Gastroesophageal sphincter (tissue), 4 donors: ENCODE measurements at places on chromosomes 16 and 17. TPM values are rescaled to one million over a fixed set of nuclear protein-coding genes. Genes with fewer than 3 reads are reported as not detected.

DNA sequence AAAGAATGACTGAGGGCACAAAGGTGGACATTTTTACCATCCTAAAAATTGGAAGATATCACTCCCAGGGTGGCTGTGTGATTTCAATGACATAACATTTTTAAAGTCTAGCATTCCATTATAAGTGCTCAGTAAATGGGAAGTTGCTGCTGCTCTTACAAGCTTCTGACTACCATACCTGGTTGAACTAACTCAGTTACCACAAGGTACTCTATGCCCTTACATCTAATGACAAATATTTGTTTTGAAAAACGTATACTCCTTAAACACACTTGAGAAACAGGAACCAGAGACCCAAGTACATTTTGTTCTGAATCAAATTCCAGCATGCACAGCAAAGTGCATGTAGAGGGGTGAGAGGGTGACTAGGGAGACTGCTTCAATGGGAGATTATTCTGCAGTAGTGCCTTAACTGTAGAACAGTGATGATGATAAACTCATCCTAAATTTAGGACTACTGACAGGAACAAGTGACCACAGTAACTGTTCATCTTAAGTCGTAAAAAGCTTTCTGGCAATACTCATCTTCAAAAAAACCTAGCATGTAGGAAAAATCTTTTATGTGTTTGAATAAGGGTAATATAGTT is 83.5 kb downstream of the KANSL1 start:
- no peaks in the 10 kb centered on the region for H3K36me3 ChIP-seq
- peaks cover 32% of the 10 kb centered on the region for H3K4me1 ChIP-seq
- no peak overlapping the region for H3K27ac ChIP-seq
- no peak overlapping the region for H3K4me3 ChIP-seq
- ATAC-seq = no peak

DNA sequence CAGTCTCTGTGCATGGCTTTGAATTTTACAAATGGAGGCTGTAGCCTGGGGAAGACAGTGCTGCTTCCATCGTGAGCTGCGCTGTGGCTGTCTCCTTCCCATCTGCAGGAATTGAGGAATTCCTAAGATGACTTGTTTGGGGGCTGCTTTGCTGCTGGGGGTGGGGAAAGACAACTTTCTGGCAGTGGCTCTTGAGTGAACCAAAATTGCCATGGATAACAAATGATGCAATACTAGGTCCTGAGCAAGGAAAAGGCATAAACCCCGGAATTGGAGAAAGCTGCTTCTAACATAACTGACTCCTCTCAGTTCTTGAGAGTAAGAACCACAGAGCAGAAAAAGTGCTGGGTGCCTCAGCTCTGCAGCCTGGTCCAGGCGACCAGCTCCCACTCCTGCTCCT is 245.0 kb upstream of the RPL38 start:
- H3K4me3 ChIP-seq = no peak overlapping the region
- ATAC-seq = no peak
- H3K27ac ChIP-seq = no peak overlapping the region
- H3K4me1 ChIP-seq = no peaks in the 10 kb centered on the region
- H3K27me3 ChIP-seq = peaks cover 33% of the 10 kb centered on the region
- H3K36me3 ChIP-seq = no peaks in the 10 kb centered on the region

DNA sequence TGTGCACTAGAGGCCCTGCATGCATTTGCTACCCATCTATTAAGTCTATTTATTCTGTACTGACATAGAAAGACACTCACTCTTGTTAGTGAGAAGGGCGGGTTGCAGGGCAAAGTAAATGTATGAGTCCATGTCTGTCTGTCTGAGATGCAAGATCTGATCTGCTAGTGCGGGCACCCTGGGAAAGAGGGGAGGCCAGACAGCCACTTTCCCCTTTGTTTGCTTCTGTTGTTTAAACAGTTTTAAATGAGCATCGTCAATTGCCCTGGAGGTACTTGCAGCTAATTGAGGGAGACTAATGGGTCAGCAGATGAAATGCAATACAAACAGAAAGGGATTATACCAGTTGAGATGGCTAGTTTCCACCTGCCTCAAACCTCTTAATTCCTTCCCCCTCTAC is 24.9 kb downstream of the SCNN1G start:
- no peak overlapping the region for H3K4me3 ChIP-seq
- no peak overlapping the region for H3K27ac ChIP-seq
- H3K27me3 ChIP-seq = peaks cover 38% of the 10 kb centered on the region
- H3K36me3 ChIP-seq = no peaks in the 10 kb centered on the region
- ATAC-seq = no peak

Gene DDX52
- total RNA-seq = 18.5 TPM

- H3K27ac ChIP-seq = no peak overlapping the region
- H3K4me1 ChIP-seq = no peaks in the 10 kb centered on the region
- no peak for ATAC-seq
- no peaks in the 10 kb centered on the region for H3K36me3 ChIP-seq
- H3K4me3 ChIP-seq = no peak overlapping the region
Observed at GRCh38 chr16:72482695-72483094, 310.7 kb upstream of the PMFBP1 start.
